ENCODE measurements at places on chromosomes 11 and 22.

GRCh38 chr11:122509091-122509490, 146.4 kb upstream of the UBASH3B start:
- DNase-seq = no peak

- no peak for DNase-seq
Observed at GRCh38 chr11:83019888-83020579, 51.7 kb downstream of the RAB30 start.

DNA sequence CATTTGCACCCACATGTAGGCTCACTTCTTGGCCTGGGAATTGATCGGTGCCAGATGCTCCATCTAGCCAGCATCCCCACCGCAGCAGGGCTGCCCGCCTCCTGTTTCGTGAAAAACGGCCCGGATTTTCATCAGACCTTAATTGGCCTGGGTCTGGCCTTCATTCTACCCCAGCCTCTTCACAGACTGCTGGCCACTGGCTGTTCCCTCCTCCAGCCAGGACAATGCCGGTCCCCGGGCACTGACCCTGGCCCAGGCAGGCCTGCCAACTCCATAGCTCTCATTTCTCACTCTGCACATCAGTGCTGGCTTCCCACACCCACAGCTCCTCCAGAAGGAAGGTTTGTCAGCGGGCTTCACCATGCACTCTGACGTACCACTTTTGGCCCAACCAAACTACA, 27.9 kb downstream of the TIMP3 start:
- DNase-seq = no peak

DNA sequence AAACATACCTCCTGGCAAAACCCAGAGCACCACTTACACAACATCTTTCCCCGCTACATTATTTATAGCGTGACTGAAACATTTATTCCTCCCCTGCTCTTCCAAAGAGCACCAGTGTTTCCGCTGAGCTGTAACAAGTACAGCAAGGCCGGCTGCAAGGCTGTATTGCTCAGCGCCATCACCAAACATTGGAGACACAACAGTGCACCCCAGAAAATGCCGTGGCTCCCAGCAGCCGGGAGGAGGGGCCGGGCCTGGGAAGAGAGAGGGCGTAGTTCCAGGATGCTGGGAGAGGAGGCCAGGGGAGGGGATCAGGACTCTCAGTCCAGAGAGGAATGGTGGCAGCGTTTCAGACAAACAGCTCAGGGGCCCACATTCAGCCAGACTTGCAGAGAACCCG, 133.2 kb downstream of the DSCAML1 start:
- DNase-seq = no peak

- DNase-seq = no peak
Observed at GRCh38 chr11:111148121-111148520, 97.4 kb upstream of the POU2AF2 start.

DNA sequence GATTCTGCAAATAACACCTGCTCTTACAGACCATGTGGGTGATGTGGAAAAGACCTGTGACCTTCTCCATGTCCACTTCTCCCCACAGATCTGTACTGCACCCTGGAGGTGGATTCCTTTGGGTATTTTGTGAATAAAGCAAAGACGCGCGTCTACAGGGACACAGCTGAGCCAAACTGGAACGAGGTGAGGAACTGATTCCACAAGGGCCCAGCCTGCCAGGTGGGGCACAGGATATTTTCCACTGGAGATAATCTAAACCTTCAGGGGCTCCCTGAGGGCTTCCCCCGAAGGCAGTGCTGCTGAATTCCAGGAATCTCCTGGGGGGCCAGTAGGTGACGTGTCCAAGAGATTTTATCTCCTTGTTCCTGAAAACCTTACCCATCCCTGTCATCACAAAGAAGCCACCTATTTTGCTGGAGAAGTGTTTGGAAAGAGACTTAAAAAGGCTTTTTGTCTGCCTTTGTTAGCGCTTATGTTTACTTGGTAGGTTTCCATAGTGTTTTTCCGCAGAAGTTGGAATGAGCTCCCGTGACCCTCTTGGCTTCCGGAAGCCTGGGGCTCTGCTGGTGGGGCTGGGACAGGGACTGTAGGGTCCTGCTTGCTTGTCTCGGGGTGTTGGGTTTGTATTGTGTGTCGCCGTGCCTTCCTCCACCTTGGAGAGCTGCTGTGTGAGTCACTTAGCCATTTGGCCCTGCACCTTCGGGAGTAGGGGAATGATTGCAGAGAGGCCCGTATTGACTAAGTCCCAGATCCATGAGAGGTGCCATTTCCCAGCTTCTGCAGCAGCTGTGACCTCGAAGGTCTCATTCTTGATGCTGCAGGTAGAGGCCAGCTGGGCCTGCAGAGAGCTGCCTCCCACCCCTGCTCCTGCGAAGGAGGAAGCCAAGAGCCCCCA, 112.4 kb downstream of the BCR start:
- no peak for DNase-seq

DNA sequence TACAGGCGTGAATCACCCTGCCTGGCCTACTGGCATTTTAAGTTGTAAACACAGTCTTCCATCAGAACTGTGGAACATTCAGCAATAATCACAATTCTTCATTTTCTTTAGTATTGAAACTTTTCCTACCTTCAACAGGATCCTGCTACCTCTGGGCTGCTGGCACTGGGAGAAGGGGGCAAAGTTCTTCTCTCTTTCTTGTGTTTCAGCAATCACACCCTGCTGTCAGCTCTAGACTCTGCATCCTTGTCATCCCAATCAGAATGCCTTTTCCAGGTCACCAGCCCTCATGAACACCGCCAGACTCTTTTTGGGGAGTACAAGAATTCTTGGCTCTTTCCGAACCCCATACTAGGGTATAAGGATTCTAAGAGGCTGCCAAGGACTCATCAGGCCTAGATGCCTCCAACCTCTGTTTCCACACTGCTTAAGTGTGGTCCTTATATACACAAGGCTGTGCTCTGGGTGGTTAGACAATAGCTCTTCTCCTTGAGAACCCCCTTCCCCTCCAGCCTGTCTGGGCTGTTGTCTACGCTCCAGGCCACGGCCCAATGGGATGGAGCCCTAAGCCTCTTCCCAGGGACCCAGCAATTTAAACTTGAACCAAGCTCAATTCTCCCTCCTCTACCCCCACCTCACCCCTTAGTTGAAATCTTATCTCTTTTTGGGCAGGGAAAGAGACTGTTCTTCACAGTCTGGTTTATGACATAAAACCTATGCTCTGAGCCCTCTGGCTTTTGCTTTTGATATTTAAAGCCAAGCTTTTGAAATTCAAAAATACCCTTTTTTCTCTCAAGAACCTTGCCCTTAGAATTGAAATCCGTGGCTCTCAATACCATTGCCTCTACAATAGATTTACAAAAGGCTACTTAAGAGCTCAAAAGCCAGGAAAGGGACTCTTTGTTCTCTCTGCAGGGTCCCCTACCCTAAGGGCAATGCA, 327.4 kb downstream of the BUD13 start:
- no peak for DNase-seq

DNA sequence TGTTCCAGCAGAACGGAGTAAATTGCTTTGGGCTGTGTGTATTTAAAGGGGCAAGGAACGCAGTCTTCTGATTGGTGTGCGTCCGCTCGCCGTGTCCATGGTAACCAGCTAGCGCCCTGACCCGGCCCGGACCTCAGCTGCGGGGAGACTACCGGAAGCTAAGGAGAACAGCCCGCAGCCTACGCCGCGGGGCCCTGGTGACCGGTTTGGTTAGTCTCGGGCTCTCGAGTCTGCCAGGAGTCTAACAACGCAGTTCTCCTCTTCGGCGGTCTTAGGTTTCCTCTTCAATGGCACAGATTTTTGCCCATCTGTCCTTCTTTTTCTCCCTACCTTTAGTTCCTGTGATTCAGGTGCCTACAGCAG, 3.5 kb upstream of the OR56A3 start:
- no peak for DNase-seq

DNA sequence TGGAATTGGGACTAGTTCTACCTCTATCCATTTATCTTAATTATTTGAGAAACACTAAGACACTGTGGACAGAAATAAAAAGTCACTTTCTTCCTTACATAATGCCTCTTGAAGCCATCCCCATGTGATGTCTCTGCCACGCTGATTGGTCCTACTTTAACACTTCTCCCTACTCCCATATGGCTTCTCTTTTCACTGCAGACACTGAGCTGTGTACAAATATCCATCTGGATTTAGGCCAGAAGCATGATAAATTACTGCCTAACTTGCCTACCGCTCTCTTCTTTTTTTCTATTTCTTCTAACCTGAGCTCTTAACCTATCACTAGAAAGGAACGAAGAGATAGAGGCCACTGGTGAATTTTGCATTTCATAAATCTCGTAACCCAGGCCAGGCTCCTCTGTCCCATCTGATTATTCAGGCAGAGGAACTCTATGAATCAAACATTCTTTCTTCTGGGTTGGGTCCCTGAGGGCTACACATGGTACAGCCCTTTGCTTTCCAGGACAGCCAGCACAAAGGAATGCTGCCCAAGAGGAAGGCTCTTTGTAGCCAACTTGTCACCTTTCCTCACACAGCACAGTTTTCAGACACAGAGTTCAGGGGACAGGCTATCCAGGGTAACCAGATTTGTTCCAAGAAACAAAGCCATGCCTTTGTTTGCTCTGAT, 878.5 kb upstream of the LRRC4C start:
- no peak for DNase-seq

DNA sequence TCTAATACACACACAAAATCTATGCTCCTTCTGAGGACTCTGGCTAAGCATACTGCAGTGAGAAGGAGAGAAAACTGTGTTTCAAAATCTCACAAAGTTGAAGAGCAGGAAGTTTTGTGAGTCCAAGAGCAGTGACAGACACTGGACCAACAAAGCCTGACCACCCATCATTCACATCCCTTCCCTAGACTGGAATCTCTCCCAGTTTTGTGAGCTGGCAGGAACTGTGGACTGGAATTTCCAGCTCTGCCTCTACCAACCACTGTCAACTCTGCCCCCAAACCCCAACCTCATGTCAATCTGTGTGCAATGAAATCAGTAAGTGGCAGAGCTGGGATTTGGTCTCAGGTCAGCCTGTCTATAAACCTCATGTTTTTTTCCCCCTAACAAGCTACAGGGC, 112.6 kb downstream of the ARL14EP start:
- no peak for DNase-seq

DNA sequence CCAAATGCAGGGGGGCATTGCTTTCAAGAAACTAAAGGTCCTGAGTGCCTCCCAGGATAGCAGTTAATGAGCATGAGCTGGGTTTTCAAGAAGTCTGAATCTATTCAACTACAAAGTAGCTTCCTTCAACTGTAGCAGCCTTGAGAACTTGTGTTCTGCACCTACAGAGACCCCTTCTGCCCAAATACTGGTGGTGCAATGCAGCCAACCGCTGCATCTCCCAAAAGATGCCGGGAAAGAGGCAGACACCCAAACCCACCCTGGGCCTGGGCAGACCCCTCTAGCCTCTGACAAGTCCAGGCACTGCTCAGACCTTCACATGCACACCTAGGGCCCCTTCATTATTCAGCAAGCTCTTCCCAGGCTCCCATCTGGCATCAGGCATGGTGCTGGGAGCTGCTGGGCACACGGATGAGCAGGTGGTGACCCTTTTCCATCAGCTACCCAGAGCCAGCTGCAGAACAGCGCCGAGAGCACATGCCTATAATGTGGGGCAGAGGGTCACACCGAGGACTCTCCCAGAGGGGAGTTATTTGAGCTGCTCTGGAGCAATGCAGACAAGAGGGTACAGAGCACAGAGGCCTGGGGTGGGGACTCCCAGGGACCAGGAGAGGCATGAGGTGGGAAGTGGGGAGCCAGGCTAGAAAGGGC, 44.9 kb upstream of the ETS1 start:
- DNase-seq = no peak

DNA sequence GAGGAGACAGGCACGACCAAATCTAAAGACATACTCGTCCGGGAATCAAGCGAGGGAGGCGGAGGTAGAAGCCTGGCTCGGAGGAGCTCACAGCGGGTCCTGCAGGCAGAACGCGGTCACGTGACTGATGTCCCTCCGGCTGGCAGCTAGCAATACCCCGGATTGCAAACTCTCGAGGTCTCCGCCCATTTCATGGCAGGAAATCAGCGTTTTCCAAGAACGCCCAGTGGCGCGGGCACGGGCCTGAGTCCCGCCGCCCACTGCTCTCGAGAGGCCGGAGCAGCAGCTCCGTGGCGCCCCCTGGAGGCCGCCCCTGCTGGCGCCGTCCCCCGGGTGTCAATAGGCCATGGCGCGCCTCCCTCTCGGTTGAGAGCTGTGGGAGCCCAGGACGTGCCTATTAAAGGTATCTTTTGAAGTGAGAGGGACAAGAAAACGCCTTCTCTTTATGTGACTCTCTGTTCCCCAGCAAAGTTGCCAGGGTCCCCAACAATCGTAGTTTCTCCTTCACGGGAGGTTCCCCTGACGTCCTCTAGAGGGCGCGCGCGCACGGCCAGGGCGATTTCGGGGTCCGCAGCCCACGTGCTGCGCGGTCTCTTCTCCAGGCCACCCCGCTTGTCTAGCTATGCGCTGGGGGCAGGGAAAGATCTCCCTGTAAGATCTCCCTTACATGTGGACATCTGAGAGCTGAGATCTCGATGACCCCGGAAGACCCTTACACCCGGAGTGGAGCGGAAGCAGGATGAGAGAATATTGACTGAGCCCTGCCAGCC, 37.3 kb upstream of the RBFOX2 start:
- peak; percentile 86 for DNase-seq

DNA sequence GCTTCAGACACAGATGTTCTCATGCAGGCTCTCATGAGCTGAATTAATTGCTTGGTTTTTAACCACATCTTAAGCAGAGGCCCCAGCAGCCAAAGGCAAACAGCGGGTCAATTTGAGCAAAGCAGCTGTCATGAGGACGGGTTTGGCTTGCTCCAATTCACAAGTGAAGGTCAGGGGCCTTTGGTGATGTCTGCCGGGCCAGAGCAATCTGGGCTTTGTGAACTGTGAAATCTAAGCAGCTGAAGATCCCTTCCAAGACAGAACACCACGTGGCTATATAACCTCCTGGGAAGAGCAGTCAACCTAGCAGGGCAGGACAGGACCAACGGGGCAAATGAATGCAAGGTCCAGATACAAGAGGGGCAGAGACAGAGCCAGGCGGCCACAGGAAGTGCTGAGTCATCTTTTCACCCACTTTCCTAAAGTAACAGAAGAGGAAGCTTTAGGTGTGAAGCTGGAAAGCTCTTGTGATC, 187.3 kb upstream of the B3GAT1 start:
- DNase-seq = no peak

DNA sequence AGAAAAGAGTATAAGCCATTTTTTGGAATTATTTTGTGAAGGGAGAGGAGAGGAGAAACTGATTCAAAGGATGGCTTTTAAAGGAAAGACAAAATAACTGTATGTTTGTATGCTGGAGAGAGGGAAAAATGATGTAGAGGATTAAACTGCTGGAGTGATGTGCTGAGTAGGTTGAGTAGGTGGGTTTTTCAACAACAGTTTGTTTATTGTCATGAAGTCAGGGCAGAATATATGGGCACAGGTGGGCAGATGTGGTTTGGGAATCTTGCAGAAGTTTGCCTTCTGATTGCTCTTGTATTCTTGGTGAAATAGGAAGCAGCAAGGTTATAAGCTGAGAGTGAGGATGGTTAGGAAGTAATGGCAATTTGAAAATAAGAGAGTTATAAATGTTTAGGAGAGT, 12.1 kb downstream of the SYT9 start:
- no peak for DNase-seq

DNA sequence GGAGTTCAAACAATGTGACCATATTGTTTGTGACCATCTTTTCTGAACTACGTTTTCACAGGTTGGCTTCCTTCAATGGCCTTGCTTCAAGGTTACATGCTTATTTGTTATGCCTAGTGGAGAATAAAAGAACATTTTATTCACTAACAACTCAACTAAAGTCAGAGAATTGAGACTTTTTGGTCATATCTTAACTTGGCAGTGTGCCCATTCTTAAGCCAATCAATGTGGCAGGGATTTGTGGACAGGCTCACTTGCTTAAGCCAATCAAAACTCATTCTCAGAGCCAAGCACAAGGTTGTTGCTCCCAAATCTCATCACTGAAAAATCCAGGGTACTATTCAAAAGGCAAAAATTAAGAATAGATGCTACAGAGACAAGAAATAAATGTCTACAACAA, 455.8 kb upstream of the FAT3 start:
- no peak for DNase-seq

All from HS-27A (cell line).